T-helper 22 cell (primary cell): ENCODE measurements at places on chromosomes 12 and 14.

- DNase-seq = no peak
Observed at GRCh38 chr12:25317553-25317952, 66.8 kb upstream of the KRAS start.

DNA sequence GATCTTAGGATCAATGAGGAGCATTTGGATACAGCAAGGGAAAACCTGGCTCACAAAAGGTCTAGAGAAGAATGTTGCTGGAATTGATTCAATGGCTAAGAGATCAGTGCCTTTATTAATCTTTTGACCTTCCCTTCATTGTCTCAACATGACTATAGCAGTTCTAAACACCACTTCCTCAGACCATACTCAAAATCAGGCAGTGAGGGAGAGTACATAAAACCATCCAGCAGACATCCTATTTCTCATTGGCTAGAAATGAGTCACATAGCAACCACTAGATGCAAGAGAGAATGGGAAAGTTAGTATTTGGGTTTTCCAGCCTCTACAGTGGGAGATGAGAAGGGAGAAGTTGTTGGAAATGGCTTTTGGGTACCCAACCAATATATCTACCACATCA is 151.4 kb upstream of the NUDT4 start:
- no peak for DNase-seq

DNA sequence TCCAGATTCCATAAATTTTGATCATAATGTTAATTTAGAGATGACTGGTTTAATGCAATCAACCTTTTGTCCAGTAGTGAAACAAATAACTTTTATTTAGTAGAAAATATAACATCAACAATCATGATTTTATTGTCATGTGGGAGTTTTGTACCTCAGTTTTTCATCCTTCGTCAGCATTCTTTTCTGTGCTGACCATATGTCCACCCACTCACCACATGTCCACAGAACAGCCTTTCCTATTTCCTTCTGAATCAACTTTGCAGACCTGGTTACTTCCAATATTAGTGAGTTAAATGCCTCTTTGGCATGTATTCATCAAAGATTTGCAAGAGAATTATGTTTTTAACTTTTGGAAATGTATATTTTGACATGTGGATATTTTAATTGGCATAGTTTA is 36.8 kb upstream of the CNTN1 start:
- no peak for DNase-seq

- DNase-seq = no peak
Observed at GRCh38 chr12:69396041-69396440, 36.5 kb downstream of the YEATS4 start.

GRCh38 chr14:22491683-22492621 is 97.1 kb downstream of the DAD1 start:
- peak; percentile 43 for DNase-seq

- no peak for DNase-seq
Observed at GRCh38 chr12:42946871-42947381, 357.4 kb upstream of the PRICKLE1 start.

DNA sequence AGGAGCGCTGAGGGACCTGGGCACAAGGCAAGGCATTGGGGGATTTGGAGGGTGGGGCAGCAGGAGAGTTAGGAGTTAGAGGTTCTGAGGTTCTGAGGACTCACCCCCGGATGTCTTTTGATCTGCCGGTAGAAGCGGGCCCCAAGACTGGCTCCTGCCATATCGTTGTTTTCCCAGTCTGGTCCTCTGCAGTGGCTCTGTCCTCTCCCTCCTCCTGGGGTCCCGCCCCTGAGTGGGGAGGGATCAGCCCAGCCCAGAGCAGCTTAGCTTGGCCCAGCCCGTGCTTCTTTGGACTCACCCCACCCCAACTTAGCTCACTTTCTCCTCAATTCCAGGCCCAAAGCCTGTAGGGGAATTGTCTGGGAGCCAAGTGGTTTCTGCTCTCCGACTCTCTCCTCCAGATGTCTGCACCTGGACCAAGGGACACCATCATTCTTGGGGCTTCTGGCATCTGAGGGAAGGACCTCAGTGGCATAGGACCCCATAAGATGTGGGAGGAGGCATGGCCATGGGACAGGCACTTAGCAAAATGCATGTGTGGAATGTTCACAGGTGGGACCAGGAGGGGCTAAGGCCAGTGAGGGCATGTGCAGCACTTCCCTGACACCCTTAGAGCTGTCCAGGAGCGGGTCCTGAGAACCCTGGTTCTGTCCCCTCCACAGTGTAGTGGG is 7.5 kb downstream of the SHMT2 start:
- DNase-seq = no peak

DNA sequence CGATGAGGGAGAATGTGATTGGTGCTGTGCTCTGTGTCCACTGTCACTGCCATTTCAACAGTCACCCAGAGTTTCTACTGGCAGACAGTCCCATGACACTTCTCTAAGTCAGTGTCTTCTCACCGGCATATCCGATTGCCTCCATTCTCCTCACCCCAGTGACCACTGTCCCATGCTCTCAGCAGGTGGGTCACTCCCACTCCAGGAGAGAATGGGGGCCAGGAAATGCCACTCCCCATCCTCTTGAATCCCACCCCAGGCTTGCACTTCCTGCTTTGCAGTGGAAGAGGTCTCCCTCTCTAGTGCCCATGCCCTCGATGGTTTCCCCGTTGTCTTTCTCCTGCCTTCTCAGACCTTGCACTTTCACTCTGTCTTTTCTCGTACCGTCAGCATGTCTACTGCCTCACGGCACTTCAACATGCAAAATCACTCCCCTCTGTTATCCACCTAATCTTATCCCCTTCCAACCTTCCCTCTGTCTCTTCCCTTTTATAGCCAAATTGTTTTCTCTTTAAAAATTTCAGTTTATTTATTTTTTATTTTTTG is 2.2 kb upstream of the EP400 start:
- DNase-seq = no peak

- no peak for DNase-seq
Observed at GRCh38 chr12:3097186-3097804, 20.1 kb downstream of the TSPAN9 start.

- DNase-seq = no peak
Observed at GRCh38 chr12:111283521-111283920, 85.4 kb downstream of the PHETA1 start.

- no peak for DNase-seq
Observed at GRCh38 chr12:50047693-50048250, 9.6 kb upstream of the ASIC1 start.

GRCh38 chr14:100673085-100673806 is 53.4 kb upstream of the DLK1 start:
- no peak for DNase-seq

DNA sequence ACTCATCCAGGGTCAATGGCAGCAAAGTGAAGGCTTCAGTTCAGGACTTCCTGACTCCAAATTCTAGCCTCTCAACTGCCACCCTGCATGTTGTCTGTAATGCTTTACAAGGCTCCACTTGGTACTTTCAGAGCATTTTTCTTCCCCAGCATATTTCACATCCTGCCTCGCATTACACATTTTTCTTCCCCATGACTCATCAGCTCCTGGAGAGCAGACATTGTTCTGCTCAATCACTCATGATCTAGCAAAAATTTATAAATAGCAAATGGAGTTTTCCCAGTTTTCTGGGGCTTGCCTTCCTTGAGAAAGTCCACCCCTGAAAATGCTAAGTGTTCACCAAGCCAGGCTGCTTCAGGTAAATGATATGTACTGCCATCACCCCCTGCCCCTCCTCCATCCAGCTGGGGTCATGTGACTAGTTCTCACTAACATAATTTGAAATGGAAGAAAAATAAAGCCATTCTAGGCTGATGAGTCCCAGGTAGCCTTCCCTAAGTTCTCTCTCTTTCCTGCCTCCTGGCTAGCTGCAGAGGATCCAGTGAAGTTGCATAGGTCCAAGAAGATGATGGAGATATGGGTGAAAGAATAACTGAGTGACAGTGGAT is 69.4 kb downstream of the ARMH4 start:
- no peak for DNase-seq

- DNase-seq = no peak
Observed at GRCh38 chr12:42741091-42741490, 151.5 kb upstream of the PRICKLE1 start.

GRCh38 chr12:5733916-5734315 is 211.1 kb downstream of the ANO2 start:
- no peak for DNase-seq

DNA sequence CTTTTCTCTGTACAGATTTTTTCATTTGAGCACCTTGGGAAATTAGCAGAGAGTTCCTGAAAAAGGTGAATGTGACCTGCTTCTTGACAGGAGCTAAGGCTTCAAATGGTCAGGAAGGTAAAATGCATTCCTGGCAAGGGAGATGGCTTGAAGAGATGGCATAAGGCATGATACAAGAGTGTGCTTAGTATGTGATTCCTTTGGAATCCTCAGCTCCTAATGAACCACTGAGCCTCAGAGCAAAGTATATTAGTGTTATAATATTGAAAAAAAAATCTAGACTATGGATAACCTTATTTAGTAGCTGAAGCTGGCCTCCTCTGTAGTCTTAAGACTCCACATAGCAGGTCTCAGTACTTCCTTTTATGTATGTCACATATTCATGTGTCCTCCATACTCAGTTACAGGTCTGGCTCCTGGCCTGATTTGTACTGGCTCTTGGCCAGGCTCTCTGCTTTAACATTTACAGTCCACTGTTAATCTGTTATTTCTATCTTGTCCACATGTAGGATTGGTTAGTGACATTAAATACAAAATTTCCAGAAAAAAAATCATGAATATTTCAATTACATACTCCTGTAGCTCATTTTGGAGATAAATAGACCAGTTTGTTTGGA is 17.9 kb downstream of the TOGARAM1 start:
- DNase-seq = no peak

DNA sequence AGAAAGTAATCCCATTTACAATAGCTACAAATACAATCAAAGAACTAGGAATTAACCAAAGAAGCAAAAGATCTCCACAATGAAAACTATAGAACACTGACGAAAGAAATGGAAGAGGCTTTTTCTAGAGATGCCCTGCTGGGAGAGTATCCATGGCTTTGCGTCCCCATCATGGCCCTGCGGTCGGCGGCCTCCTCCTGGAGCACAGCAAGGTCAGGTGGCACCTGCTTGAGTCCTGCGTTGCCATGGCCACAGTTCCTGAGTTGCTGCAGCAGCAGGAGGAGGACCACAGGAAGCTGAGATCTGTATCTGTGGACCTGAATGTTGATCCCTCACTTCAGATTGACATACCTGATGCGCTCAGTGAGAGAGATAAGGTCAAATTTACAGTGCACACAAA is 143.5 kb downstream of the SLC5A8 start:
- DNase-seq = no peak

DNA sequence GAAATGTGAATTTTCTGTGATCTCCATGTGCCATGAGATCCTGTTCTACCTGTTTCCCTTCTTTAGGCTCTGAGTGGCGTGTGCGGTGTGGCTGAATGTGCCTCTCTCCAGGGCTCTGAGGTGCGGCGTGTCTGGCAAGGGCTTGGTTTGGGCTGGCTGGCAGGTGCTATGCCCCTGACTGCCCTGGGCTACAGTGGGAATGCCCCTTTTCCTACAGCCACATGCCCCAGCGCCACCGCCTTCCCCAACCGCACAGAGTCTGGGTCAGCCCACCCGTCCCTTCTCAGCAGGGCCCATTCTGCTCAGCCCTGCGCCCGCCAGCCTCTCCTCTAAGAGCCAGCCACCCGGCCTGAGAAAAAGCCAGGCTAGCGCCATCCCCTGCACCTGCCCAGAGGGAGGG is 24.7 kb downstream of the BTBD6 start:
- no peak for DNase-seq

- DNase-seq = no peak
Observed at GRCh38 chr12:70383484-70383883, 17.4 kb downstream of the KCNMB4 start.

- no peak for DNase-seq
Observed at GRCh38 chr12:80766897-80767296, 50.2 kb downstream of the MYF5 start.

DNA sequence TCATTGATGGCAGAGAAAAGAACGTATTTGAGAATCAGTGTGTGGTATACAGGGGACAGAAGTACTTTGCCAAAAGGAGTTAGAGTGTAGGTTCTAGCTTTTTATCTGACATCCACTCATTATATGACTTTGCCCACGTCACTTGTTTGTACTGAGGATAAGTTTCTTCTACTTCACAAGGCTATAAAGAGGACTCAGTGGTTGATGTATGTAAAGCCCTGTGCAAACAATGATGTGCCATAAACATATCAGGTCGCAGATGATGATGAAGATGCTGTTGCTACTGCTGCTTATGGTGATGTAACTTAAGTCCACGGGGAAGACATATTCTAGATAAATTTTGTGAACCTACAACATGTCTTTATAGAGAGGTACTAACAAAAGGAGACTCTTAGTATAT is 66.3 kb downstream of the TRHDE start:
- no peak for DNase-seq

DNA sequence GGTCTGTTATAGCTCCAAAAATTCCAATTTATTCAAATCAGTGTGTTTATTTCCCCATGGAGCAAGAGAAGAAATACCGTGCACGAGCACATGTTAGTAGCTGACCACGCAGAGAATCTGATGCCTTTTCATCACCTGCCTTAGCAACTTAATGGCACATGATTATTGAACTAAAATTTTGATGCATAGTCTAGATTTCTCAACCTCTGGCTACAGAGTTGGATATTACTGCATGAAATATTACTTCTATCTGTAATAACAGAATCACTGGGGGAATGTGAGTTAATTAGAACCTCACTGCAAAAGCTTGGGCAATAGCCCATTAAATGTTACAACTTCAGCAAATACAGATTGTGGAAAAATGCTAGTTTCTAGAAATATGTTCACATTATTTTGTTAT is 335.8 kb downstream of the FLRT2 start:
- no peak for DNase-seq

DNA sequence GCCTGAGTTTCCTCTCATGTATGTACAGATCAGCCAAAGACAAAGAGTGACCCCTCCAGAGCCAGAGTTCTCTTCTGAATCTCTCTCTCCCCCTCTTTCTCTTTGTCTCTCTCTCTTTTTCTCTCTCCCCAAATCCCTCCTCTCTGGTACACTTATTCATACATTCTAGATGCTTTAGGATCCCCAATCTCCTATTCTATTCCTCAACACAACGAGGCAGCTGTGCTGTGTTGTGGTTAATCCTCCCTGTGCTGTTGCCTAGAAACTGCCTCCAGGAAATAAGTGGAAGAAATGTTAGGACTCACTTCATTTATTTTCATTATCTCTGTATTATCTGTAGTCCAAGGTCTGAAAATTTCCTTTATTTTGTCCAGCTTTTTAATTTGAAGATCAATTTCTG is 350.5 kb upstream of the OR4E1 start:
- no peak for DNase-seq

DNA sequence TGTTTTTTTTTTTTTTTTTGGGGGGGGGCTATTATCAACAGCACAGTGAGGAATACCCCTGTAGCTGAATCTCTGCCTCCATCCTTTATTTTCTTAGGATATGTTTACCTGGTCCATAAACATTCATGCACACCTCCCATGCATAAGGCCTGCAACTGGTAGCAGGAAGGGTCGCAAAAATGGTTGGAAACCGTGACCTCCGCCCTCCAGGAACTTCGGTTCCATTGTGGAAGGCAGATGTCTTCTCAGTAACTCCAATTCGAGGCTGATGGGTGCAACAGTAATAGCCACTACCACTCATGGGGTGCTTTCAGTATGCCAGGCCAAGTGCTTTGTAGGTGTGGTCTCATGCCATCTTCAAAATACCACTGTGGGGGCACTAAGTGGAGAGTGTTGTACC is 40.2 kb downstream of the ACACB start:
- no peak for DNase-seq
